Activated CD4-positive, CD25-positive, alpha-beta regulatory T cell treated with anti-CD3 and anti-CD28 coated beads, Interleukin-2, amount 50 U/mL, for 16 hours (primary cell): ENCODE measurements at places on chromosomes 2 and 18.

DNA sequence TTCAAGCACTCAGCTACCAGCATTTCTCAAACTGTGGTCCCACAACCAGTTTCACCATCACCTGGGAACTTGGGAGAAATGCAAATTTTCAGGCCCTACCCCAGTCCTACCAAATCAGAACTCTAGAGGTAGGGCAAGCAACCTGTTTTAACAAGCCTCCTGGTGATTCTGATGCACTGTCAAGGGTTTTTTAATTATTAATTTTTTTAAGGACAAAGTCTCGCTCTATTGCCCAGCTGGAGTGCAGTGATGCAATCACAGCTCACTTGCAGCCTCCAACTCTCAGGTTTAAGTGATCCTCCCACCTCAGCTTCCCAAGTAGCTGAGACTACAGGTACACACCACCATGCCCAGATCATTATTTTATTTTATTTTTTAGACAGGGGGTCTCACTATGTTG, 7.8 kb downstream of the ACMSD start:
- DNase-seq = no peak

GRCh38 chr2:232592772-232593395, 40.5 kb upstream of the EFHD1 start:
- no peak for DNase-seq

DNA sequence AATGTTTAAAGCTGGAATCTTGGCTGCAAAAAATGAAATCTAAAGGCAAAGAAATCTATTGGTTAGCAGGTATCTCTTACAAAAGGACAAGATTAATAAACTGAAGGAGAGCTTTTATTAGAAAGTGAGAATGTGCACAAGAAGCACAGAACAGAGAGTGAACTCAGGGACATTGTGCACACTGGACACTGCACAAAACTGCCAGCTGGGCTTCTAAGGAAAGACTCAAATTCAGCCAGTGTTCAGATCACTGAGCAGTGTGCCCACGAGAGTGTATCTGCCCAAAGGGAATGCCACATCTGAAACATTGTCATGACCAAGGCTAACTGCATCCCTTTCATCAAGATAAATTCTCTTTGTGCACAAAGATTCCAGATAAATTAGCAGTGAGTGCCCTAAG, 129.7 kb upstream of the KCNH7 start:
- DNase-seq = no peak

DNA sequence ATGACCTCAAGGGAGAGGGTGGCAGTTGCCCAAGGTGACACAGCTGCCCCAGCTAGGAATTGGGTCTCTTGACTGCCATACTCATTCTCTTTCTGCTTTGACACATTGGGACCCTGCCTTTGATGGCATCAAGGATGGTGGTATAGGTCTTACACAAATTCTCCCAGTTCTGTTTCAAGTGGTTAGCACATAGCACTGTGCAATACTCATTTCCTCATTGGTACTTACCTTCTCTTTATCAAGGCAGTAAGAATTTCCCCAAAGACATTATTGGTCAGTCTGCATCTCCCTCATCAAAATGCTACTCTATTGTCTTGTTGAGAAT, 35.9 kb upstream of the CCDC93 start:
- no peak for DNase-seq

GRCh38 chr2:12722447-12723316, 5.9 kb downstream of the TRIB2 start:
- no peak for DNase-seq

GRCh38 chr18:12779043-12779442, 76.2 kb downstream of the PSMG2 start:
- DNase-seq = no peak
